ENCODE measurements at places on chromosomes 12 and 14.
A peak's percentile ranks its signal among the peaks of the same experiment; 100 is the strongest.

GRCh38 chr14:90296641-90297040, 35.1 kb downstream of the NRDE2 start:
- no peak for DNase-seq

DNA sequence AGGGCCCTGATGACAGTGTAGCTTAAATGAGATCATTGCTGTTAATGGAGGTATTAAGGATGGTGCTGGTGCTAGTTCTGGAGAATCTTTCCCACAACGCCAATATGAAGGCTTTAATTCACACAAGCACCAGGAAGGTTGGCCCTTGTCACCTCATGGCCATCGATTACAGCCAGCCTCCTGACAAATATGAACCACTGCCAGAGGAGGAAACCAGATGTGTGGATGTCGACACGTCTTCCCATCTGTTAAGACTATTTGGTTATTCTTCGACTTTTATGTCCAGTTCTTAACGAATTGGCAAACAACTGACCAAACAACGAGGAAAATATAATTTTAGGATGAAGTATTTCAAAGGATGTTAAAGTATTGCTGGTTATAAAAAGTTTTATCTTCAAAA, 79.5 kb downstream of the PIK3C2G start:
- DNase-seq: no peak

DNA sequence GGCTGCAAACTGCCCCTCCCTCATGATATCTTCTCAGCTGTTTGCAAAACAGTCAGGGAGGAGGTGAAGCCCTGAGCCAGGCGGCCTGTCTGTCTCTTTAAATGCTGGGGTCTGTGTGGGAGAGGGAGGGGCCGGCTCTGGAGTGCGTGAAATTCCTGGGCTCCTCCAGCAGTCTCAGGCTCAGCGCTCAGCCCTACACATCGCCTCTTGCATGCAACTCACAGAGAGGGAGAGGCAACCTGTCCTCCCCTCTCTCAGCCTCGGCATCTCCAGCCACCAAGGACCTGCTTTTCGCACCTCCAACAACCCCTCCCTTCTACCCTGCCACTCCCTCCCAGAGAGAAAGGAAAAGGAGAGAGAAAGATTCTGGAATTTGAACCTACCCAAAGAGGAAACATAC, at the start of gene NRXN3:
TSS of gene NRXN3 (plus strand) at position 171 of the 400 bp plus-strand sequence. CDS start 72,721 bp downstream, outside the sequence.
- DNase-seq: peak; percentile 88

- no peak for DNase-seq
Measured at GRCh38 chr12:80325167-80325959, 118.7 kb upstream of the PTPRQ start.

GRCh38 chr14:33370426-33370825, 431.7 kb downstream of the NPAS3 start:
- no peak for DNase-seq

DNA sequence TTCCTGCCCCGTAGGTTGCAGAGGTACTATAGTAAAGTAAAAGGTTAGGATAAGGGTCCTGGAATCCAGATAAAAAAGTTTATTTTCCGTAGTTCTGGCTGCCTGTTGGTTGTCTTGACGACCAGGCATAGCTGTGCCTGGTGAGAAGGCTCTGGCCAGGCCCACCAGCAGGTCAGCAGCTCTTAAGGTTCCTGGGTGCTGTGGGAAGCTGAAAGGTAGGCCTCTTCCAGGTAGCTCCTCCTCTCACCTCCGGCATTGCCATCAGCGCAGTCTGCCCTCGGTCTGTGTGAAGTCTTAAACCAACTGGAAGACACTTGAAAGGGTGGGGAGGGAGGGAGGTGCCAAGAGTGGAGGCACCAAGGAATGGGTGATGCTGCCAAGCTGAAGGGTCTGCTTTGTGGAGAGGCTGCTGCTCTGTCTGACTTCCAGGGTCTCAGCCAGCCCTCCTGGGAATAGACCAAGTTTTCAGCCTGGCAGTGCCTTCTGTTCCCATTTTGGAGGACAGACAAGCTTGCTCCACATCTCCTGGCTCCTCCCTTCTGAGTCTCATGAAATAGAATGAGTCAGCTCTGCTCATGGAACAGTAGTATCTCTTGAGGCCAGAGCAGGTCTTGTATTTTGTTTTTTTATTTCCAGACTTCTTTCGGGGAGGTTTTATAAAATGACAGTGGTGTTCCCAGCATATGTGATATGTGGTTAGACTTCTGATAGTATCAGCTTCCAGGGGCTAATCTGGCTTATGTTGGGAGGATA, 5.2 kb upstream of the ACADS start:
- DNase-seq: no peak

DNA sequence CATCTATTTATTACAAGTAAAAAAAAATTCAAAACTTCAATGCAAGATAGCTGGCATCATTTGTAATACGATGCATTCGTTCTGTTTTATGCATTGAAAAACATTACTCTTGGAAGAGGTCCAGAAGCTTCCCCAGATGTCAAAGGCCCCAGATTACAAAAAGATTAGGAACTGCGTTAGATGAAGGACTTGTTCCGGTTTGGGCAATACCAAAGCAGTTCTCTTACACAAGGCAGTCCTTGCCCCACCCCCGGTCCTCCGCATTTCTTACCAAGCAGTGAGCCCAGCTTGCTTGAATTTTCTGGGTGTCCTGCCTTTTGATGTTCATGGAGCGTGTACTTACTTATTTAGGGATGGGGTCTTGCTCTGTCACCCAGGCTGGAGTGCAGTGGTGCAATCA, 4.8 kb upstream of the HVCN1 start:
- DNase-seq: no peak

- no peak for DNase-seq
Measured at GRCh38 chr14:24085215-24085614, 8.9 kb upstream of the PCK2 start.

DNA sequence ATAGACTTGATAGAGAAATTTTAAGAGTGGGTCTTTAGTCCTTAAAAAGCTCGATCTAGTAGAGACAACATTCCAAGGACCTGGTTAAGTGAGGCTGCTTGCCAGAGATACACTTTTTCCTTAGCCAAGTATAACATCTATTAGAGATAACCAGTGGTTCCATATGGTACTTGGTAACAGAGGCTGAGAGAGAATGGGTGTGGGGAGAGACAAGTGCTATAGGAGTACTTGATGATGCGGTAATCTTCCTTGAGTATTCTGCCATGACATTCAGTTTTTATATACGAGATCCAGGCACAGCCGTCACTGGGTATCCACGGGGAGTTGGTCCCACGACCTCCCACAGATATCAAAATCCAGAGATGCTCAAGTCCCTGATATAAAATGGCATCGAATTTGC, 77.4 kb upstream of the REP15 start:
- no peak for DNase-seq

DNA sequence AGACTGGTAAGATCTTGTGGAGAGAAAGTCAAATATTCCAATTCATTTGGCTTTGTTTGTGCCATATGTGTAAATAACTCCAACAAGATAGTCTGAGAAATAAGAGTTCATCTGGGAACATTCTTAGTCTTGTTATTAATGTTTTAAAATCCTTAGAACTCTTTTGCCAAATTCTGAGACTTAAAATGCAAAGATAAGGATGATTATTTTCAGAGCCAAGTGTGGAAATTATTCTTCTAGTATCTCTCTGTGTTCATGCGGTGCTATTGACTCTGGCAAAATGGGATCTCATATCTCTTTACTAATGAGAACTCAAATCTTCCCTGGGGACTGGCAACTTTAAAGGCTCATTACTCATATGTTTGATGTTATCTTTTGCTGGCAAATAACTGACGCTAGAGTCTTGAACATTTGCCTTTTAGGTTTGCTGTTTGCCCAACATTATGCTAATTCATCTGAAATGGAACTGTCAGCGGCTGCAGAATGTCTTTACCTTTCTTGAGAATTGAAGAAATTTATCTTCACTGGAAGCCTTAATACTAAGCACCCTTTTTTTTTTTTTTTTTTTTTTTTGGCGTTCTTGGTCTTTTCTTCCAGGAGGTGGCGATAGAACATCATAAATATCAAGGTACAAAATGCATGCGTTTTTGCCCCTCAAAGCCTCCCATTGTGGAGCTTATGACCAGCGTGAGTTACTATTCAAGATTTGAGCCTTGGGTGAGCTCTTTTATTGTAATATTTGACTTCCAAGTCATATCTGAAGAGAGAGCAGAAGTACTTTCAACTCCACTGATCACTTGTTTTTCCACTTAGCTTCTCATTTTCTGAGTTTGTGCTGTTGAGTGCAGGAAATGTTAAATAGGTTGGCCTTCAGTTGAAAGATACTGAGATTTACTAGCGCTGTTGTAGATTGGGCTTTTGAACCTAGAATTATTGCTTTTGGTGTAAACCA, 86.5 kb downstream of the CAND1 start:
- peak; percentile 67 for DNase-seq

- DNase-seq: no peak
Measured at GRCh38 chr12:75977590-75977951, 54.0 kb downstream of the PHLDA1 start.

DNA sequence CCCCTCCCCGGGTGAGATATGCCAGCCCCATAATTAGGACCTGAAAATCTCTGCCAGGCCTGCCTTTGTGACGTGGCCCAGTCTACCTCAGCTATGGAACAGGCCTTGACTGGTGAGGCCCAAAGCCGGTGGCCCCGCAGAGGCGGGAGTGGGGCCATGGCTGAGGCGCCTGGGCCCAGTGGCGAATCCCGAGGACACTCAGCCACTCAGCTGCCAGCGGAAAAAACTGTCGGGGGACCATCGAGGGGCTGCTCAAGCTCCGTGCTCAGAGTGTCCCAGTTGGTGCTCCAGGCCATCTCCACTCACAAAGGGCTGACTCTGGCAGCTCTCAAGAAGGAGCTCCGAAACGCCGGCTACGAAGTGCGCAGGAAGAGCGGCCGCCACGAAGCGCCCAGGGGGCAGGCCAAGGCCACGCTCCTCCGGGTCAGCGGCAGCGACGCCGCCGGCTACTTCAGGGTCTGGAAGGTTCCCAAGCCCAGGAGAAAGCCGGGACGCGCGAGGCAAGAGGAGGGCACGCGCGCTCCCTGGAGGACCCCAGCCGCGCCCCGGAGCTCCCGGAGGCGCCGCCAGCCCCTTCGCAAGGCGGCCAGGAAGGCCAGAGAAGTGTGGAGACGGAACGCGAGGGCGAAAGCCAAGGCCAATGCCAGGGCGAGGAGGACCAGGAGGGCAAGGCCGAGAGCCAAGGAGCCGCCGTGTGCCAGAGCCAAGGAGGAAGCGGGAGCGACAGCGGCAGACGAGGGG, 21.4 kb downstream of the ZNF641 start:
- no peak for DNase-seq

DNA sequence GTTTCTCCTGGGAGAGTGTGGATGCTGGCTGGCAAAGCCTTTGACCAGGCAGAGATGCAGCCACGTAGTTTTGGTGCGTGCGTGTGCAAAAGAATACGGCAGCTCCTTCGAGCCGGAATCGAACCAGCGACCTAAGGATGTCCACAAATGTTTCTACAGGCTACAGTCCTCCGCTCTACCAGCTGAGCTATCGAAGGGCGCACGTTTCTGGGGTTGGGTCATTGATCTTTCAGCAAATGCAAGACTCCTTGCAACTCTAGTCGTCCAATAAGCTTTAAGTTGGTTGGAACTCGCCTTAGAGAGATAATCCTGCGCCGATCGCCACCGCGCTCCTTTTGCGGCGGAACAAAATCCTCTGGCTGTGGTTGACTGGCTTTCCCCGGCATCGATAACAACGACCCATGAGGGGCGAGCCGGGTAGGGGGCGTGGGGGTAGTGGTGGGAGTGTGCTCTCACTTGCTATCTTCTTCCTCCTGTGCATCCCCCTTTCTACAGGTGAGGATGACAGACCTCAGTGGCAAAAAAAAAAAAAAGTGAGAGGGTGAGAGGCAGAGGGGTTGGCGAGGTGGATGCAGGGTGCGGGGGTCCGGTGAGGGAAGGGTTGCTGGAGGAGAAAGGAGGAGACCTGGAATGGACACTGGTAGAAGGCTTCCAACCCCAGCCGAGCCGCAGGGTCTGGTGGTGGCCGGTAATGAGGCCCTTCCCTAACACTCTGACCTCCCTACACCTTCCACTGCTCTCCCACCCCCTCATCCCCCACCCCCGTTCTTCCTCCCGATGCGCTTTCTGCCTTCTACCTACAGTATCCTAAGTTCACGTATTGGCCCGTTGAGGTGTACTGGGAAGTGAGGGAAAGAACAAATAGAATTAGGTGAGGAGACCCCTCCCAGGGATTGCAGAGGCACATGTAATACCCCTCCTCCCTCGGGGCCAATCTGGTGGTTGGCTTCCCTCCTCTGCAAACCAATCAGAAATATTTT, 11.8 kb upstream of the OR6S1 start:
- no peak for DNase-seq

- no peak for DNase-seq
Measured at GRCh38 chr12:31896514-31897039, 62.6 kb upstream of the RESF1 start.

GRCh38 chr14:70168406-70168805, 20.3 kb downstream of the SLC8A3 start:
- DNase-seq: peak; percentile 98

- no peak for DNase-seq
Measured at GRCh38 chr12:49091836-49092085, 2.8 kb downstream of the DHH start.

GRCh38 chr14:58961045-58961731, 227.3 kb upstream of the DAAM1 start:
- no peak for DNase-seq

DNA sequence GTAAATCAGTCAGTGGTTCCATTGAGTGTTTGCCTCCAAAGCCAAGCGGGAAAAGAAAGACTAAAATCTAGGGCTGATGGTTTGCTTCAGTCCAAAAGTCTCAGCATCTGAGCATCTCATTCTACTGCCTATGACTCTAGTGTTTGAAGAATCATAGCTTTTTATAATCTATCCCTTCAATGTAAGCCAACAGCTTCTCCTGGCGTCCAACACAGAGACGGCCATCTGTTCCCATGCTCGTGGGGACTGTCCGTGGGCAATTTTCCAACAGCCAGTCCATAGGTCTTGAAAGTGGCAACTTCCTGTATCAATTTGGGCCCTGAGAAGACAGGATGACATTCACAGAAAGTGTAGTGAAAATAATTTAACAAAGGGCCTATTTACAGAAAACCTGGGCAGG, 544.4 kb upstream of the TMEM132C start:
- peak; percentile 32 for DNase-seq

GRCh38 chr12:54981796-54982195, 2.8 kb downstream of the TESPA1 start:
- no peak for DNase-seq

GRCh38 chr12:106671840-106672239, 89.0 kb downstream of the RFX4 start:
- no peak for DNase-seq

DNA sequence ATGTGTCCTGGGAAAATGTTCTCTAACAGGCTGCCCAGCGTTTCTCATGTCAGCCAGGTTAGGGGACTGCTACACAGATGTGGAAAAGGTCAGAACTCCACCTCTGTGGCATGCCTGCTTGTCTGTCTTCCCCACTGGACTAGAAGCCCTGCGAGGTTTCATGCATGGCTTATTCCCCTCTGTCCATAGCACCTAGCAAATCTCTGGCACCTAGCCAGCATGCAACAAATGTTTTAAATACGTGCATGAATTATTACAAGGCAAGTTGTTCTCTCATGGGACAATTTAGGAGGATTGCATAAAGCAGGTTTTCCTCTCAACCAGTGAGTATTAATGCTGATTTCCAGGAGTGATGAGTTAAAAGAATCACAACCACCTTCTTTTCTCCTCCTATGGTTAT, 21.4 kb upstream of the KCNK13 start:
- DNase-seq: no peak

GRCh38 chr12:117540011-117540410, 178.6 kb upstream of the NOS1 start:
- DNase-seq: no peak

GRCh38 chr12:125470838-125471783, 405.9 kb downstream of the AACS start:
- DNase-seq: no peak
